HFFc6 (cell line): ENCODE measurements at places on chromosomes 7 and 10. TPM values are rescaled to one million over a fixed set of nuclear protein-coding genes. Genes with fewer than 3 reads are reported as not detected.
A peak's percentile ranks its signal among the peaks of the same experiment; 100 is the strongest.

Gene TRPV5
- total RNA-seq = not detected in 3 replicates

Gene ANKRD30A
- not detected in 3 replicates for total RNA-seq

Gene TMED4
- 82.0 to 99.3 TPM (median 87.5 TPM) in 3 replicates for total RNA-seq

DNA sequence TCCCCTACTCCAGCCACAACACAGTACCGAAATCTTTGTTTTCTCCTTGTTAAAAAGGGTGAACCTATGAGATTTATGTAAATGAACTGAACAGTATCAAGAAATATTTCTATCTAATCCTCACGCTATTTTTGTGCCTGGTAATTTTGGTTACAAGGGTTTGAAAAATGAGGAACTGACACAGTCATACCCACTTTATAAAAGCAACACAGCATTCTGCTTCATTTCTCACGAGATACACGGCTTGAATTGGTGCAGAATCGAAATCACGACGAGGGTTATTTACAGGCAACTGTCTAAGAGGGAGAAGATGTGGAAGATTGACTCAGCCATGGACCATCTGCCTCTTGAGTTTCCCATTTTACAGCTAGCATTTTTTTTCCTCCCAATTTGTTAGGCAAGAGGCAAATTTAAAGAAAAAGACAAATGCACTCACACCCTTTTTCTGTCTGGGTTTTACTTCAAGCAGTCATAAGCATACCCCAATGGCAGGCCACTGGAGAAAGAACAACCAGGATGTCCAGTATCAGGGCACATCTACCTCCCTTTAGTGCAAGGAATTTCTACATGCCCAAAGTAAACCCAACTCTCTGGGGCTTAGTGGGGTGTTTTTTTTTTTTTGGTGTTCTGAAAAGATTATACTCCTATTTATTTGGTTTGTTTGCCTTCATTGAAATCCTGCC, 108.1 kb downstream of the ITGB8 start:
- no peak overlapping the region for H3K27ac ChIP-seq
- H3K4me3 ChIP-seq = no peak overlapping the region
- no peaks in the 10 kb centered on the region for H3K4me1 ChIP-seq
- no peaks in the 10 kb centered on the region for H3K27me3 ChIP-seq
- H3K36me3 ChIP-seq = no peaks in the 10 kb centered on the region

- H3K4me1 ChIP-seq = peaks cover 24% of the 10 kb centered on the region
- H3K4me3 ChIP-seq = no peak overlapping the region
- DNase-seq = peak; percentile 63
- H3K36me3 ChIP-seq = no peaks in the 10 kb centered on the region
- H3K27me3 ChIP-seq = no peaks in the 10 kb centered on the region
Measured at GRCh38 chr10:62278441-62278910, 9.8 kb upstream of the RTKN2 start.

- peaks cover 23% of the 10 kb centered on the region for H3K36me3 ChIP-seq
- DNase-seq = peak; percentile 42
- H3K27me3 ChIP-seq = peaks cover 2% of the 10 kb centered on the region; the same call in 1 of the 2 replicates
- H3K4me1 ChIP-seq = peaks cover 87% of the 10 kb centered on the region
Measured at GRCh38 chr7:92766461-92767003, 69.8 kb downstream of the CDK6 start.

DNA sequence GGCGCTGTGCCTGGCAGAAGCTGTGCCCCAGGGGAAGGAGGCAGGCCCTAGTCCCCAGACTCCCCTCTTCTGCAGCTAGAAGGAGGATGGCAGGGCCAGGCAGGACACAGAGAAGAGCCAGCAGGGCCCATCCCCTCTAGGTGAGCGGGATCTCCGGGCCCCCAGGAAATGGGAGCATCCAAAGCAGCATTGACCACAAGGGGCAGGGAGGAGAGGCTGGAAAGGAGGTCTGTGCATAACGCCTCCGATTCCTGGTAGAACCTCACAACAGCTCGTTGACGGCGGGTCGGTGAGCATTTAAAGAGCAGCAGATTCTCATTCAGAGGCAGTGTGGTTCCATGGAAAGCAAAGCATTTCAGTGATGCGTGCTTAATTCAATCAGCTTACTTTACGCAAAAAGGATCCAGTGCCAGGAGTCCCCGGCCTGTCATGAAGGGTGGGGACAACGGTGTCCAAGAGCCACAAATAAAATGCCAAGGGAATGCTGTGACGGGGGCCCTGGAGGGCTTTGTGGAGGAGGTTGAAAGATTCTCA, 41.0 kb downstream of the CLRN3 start:
- no peak overlapping the region for H3K4me3 ChIP-seq
- no peaks in the 10 kb centered on the region for H3K4me1 ChIP-seq
- H3K27me3 ChIP-seq = peaks cover 7% of the 10 kb centered on the region
- no peak for DNase-seq
- H3K36me3 ChIP-seq = no peaks in the 10 kb centered on the region

DNA sequence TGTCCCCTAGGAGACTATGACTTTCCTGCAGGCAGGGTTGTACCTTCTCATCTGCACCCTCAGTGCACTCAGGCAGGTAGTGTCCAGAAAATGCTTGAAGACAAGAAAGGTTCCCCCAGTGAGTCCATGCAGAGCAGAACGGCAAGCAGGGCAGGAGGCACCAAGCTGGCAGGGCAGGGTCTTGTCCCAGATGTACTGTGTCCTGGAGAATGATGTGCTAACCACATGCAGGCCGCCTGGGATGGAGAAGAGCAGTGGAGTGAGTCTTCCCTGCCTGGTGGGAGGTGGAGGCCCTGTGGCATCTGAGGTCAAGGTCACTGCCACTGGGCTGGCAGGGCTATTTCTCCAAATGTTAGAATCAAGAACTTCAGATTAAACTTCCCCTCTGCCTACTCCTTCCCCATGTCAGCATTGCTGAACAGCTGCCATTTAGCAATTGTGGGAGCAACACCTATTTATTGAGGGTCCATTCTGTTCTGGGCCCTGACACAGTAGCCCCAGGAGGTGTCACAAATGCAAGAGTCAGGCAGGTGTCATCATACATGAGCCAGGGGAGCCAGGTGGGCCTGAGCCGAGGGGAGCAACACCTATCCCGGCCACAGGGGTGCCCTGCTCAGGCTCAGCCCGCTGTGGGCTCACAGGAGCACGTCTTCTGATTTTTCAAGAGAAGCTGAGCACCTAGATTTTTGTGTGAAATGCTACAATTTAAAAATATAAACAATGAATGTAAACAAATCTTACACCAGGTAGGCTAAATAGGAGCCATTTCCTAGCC, 34.1 kb downstream of the PTPRE start:
- no peak overlapping the region for H3K27ac ChIP-seq
- H3K4me1 ChIP-seq = no peaks in the 10 kb centered on the region
- H3K27me3 ChIP-seq = peaks cover 1% of the 10 kb centered on the region
- no peak overlapping the region for H3K4me3 ChIP-seq
- H3K36me3 ChIP-seq = no peaks in the 10 kb centered on the region; the same call in 1 of the 2 replicates

DNA sequence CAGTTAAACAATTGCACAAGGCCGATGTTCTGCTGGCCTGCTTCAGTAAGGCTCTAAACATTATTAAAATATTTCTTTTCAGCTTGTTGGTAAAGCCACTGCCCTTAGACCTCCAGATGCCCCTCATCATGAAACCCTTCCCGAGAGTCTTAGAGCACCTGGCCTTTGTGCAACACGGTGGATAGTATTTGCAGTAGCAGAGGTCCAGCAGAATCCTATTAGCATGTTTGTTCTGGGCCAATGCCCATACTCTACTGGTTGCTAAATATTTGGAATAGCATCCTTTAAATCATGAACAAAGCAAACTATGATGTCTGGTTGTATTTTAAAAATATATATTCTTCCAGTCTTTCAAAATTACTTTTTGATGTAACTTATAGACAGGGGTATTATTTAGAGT, 584.6 kb downstream of the CNTNAP2 start:
- H3K4me3 ChIP-seq = no peak overlapping the region
- H3K27me3 ChIP-seq = no peaks in the 10 kb centered on the region
- no peaks in the 10 kb centered on the region for H3K36me3 ChIP-seq
- DNase-seq = no peak
- no peaks in the 10 kb centered on the region for H3K4me1 ChIP-seq

DNA sequence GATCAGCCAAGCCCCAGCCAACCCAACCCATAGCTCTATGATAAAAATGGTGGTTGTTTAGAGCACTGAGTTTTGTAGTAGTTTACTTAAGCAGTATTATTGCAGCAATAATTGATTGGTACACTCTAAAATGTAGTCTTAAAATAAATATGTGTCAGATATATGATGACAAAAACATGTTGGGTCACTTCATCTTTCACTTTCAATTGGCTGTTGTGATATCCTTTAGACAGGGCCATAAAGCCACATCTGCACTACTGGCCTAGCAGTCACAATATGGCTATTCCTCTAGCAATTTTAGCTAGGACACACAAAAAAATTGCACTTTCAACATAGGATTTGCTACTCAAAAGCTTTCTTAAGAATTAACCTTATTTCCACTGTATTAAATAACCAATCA, 5.9 kb upstream of the CAV1 start:
- no peak overlapping the region for H3K27ac ChIP-seq
- no peak for DNase-seq
- peaks cover 51% of the 10 kb centered on the region for H3K4me1 ChIP-seq
- H3K4me3 ChIP-seq = no peak overlapping the region
- H3K36me3 ChIP-seq = no peaks in the 10 kb centered on the region

DNA sequence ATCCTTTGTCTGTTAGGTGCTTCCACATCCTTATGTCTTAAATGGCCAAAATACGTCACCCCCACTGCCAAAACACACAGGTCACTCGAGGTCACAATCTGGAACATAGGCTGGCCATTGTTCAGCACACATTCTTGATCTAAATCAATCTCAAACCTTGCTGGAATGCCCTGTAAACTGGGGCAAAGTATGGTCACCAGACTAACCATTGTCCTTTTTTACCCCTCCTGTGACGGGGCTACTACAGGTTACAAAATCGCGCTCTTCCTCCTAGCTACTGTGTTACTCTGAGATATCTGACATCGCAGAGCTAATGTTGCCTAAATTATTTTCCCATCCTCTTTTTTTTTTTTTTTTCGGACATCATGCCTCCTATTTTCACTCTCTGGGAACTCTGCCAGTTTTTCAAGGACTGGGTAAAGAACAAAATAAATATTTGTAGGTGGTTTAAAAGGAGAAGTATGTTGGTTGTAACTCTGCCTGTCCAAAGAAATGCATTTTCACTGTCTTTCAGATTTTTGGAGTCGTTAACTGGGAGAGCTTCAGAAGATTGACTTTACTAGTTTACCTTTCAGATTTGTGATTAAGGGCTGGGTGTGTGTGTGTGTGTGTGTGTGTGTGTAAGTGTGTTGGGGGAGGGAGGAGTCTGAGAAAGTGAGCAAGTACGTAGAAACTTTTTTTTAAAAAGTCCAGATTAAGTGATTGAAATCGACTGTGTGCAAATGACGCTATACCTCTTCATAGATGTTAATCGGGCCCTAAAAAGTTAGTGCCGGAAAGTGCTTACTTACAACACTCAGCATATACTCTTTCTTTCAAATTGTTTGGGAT, 942 bp upstream of the KIAA1217 start:
- peak overlapping the region; percentile 89 for H3K4me3 ChIP-seq
- no peaks in the 10 kb centered on the region for H3K36me3 ChIP-seq
- peaks cover 31% of the 10 kb centered on the region for H3K4me1 ChIP-seq
- no peak for DNase-seq
- H3K27me3 ChIP-seq = peaks cover 9% of the 10 kb centered on the region; the same call in 1 of the 2 replicates
- no peak overlapping the region for H3K27ac ChIP-seq

DNA sequence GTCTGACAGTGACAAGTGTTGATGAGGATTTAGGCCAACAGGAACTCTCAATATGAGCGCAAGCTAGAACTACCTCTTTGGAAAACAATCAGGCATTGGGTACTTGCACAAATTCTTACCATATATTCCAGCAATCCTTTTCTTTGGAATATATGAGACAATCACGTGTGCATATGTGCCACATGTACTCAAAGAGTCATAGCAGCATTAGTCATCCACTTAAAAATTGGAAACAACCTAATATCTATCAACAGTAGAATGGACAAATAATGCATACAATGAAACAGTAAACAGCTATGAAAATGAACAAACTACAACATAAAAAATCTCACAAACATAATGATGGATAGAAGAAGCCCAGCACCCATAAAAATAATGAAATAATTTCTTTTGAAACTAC, 179.7 kb downstream of the GLI3 start:
- no peak overlapping the region for H3K4me3 ChIP-seq
- H3K36me3 ChIP-seq = no peaks in the 10 kb centered on the region
- peaks cover 7% of the 10 kb centered on the region; the same call in 1 of the 2 replicates for H3K4me1 ChIP-seq

GRCh38 chr7:99267481-99267840, 5.2 kb upstream of the MYH16 start:
- DNase-seq = peak; percentile 81
- H3K36me3 ChIP-seq = peaks cover 8% of the 10 kb centered on the region
- peaks cover 26% of the 10 kb centered on the region for H3K4me1 ChIP-seq
- peak overlapping the region; percentile 83 for H3K27ac ChIP-seq
- no peak overlapping the region for H3K4me3 ChIP-seq

DNA sequence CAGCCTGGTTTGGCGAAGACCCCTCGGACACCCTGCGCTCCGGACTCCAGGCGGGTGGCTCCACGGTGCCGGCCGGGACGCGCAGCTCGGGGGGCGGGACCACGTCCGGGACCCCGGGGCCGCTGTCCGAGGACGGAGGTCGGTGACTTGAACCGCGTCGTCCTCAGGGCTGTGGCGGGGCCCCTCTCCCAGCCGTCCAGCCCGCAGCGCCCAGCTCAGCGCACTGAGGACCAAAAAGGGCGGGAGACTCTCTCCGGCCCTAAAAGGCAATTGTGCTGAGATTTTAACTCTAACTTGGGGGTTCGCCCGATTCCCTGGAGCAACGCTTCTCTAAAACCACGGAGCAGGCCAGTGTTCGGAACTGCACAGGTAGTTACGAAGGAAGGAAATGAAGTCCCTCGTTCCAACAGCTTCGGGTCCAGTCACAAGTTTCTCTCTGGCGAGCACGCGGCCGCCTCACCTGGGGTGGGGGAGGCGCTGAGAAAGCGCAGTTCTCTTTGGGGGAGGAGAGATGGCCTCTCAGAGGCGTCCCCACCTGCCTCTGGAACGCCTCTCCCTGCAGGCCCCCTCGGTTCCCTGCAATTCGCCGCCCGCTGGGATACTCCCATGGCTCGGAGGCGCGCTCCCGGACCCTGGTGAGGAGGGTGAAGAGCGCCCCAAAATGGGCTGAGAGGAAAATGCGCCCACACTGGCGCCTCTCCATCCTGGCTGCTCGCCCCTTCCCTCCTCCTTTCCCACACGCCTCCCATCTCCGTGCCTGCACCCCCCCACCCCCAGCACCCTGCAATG, 352.7 kb downstream of the DNAJB6 start:
- DNase-seq = no peak
- no peaks in the 10 kb centered on the region for H3K4me1 ChIP-seq
- peaks cover 15% of the 10 kb centered on the region for H3K27me3 ChIP-seq
- no peak overlapping the region for H3K27ac ChIP-seq
- H3K4me3 ChIP-seq = no peak overlapping the region
